CD4-positive, alpha-beta memory T cell (primary cell): ENCODE measurements at places on chromosomes 12 and 14.

DNA sequence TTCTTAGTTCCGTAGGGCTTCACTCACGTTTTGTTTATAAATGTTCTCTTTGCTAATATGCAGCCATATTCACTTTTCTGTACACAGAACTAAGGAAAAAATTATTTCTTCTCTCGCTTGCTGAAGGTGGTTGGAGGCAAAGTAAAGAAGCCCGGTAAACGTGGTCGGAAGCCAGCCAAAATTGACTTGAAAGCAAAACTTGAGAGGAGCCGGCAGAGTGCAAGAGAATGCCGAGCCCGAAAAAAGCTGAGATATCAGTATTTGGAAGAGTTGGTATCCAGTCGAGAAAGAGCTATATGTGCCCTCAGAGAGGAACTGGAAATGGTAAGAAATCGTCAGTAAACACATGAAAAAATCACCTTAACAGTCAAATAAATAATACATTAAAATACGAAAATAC is 24.0 kb downstream of the CREBL2 start:
- no peak for DNase-seq

GRCh38 chr12:3913278-3913677 is 40.1 kb upstream of the PARP11 start:
- DNase-seq, result no peak

- DNase-seq, result no peak
Measured at GRCh38 chr12:11745113-11745512, 95.6 kb downstream of the ETV6 start.

DNA sequence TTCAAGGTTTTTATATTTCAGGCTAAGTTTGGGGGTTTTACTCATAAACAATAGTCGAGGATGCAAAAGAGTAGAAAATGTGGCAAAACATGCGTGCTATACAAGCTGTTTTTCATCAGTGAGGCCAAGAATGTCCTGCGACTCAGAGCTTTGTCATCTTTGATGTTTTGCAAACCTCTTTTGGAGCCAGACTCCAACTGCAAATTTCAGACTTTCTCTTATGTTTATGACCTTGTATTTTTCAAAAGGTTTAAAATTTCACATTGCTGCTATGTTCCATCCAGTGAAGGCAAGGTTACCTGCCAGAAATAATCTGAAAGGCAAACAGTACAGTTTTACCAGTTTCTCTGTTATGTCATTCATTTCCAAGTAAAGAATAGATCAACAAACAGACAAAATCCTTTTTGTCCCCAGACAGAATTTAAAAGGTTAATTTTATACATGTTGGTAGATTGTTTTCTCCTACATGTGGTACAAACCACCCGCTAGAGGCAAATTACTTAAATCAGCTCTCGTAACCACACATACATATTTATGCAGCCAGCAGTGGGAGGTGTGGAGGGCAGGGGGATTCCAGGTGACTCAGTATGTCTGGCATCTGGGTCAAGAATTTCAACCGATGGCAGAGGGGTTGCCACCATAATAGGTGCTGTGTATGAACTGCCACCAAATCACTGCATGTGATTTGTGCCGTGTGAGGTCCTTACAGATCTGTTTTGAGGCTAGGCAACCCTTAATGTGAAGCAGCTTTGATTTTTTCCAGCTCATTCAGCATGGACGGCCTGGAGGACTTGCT is 119.8 kb upstream of the CPM start:
- DNase-seq, result peak; percentile 35

DNA sequence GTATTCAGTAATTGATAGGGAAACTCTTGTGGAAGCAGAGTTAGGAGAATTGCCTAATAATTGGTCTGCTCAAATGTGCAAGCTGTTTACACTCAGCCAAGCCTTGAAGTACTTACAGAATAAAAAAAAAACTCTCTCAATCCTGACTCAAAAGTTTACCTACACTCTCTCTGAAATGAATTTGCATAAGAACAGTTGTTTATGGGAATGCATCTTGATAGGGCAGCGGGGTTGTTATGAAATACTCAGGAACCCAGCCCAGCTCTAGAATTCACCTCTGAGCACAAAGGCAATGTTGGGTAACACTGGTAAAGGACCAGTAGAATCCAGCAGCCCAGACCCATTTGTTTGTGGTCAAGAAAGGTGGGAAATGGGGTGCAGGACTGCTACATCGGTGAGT is 267.0 kb downstream of the CPNE8 start:
- no peak for DNase-seq

DNA sequence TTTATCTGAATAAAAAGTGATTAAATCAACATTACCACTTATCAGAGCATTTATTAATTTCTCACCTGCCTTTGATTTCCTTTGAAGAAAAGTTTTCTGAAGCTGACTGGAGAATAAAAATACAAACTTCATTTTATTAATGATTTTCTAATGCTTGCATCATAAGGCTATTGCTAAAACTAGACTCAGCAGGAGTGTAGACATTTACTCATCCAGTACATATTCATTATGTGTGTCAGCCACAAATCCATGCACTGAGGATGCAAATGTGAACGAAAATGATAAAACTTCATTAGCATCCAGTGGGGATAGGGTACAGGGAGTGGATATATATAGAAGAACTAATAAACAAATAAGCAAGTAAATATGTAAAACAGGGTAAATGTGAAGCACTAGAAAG is 74.6 kb downstream of the SLCO1B3 start:
- no peak for DNase-seq

GRCh38 chr12:3606128-3606527 is 115.1 kb downstream of the PRMT8 start:
- DNase-seq, result no peak

DNA sequence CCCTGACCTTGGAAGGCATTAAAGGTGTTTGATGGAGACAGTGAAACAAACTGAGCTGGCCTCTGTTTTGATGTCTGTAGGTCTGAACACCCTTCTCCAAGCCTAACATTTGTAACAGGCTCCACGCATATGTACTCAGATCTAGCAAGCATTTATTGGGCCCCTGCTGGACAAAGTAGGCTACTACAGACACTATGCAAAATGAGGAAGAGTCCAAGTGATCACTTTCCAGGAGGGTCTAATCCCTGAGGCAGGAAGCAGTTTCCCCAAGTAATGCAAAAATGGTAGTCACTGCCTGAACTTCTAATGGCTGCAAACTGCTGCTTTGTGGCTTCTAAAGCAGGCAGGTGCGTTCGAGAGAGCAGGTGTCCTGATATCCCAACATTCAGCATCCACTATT is 405.8 kb downstream of the MED13L start:
- no peak for DNase-seq

DNA sequence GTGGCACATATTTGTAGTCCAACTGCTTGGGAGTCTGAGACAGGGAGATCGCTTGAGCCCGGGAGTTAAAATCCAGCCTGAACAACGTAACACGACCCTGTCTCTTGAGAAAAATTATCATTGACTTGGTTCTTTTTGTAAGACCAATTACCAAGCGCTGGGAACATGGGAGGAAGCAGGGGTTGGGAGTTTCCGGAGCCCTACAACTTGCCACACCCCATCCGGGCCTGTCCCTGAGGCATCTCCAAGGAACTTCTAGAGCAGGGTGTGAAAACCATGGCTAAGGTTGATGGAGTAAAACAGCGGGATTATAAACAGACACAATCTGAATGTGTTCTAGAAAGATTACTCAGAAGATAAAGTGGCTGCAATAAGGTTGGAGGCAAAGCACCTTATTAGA is 10.3 kb downstream of the PLXNC1 start:
- DNase-seq, result no peak

DNA sequence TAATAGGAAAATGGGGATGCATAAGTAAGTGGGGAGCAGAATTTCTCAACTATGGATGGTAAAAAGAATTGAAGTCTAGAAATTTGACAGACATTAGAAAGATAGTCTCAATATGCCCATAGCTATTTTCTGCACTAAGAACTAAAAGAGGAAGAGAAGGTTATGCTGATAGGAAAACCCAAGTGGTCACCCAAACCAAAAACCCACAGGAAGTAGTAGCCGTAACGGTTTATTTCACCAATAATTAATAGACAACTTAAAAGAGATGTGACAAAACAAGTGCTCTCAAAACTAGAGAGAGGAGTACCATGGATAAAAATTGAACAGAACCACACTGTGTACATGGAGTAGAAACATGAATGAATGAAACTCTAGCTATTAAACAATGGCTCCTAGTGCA is 295.4 kb downstream of the FSCB start:
- DNase-seq, result no peak

- DNase-seq, result no peak
Measured at GRCh38 chr12:26791301-26791791, 41.6 kb downstream of the ITPR2 start.

DNA sequence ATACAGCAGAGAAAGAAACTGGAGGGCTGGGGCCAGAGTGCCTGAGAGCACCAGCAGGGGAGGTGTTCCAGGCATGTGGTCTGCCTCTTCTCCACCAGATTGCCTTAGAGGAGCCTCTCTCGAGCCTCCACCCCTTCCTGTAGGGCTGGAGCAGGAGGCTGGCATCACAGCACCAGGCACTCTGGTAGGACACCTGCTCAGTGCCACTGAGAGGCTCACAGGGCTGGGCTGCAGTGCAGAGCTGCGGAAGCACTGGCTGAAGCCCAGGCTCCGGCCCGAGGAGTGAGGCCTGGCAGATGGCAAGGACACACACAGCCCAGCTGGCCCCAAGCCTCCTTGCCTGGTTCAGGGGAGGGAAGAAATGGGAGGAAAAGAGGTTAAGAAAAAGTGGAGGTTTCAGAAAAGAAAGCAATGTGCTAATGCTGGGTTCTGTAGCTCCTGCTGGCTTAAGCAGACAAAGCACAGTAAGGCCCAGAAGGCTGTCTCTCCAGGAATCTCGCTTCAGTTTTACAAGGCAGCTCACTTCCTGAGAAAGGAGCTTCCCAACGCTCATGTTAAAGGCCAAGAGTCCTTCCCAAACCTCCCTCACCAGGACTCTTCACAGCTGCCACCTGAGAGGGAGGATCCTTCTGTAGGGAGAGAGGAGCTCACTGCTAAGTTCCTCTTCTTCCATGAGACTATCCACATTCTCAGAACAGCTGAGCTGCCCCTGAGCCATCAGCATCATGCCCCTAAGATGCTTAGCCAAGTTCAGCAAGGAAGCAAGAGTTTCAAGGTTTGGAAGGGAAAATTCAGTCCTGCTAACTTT is 23.8 kb downstream of the SPTB start:
- DNase-seq, result no peak

GRCh38 chr14:50116966-50117365 is 594 bp upstream of the VCPKMT start:
- DNase-seq, result no peak

DNA sequence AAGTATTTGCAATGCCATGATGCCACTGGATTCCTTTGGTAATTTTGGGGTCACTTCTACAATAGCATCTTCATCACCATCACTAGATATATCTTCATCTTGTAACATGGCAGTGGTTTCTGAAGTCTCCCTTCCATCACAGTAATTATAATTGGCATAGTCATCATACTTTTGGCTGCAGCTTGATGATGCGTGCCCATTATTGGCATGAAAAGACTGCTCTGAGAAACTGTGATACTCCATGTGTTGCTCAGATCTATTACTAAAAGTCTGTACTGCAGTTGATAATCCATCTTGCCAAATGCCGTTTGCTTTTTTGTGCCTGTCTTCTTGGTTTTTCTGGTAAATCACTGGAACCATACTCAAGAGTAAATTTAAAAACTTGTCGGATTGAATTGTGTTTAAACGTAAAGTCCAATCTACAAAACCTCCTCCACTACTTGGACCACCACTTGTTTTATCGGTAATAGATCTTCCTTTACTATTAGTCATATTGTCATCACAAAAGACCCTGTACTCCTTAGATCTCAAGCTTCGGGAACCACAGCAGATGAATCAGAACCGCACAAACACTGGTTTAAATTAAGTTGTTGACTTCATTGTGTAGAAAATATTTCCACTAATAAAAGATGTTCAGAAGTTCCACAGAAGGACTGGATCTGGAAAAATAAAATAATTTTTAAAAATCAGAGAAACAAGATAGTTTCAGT is 29.9 kb downstream of the SLC41A2 start:
- no peak for DNase-seq

DNA sequence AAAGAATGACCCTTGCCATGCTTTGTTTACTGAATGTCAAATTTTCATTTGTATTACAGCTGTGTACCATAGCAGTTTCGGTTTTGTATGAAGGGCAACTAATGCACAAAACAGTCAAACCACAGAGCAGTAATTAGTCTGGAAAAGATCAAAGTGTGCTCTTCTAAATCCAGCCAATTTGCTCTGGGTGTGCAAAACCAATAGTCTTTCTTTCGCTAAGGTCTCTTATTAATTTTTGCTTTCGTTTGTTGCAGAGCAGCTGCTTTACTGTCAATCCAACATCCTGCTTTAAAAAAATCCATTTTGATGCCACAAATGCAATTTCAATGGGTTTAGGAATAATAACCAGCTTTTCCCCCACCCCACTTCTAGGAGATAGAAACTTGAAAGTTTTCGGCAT is 114.2 kb downstream of the BRMS1L start:
- peak; percentile 5 for DNase-seq

- DNase-seq, result no peak
Measured at GRCh38 chr12:59005193-59005955, 85.1 kb upstream of the LRIG3 start.

DNA sequence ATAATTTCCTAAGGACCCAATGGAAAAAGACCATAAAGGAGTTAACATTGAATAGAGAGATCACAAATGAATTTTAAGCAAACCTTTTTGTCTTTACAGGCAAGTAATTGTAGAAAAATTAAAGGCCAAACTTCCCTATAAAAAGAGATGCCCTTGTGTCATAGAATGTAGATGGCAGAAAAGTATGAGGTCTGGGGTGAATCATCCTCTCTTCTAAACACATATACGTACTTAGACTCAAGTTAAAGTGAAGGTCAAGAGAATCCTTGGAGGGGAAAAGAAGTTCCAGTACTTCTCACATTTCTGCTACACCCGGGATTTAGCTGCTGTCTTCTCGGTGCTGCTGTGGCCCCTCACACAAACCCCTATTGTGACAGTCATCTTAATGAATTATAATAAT is 116.2 kb upstream of the ARID2 start:
- no peak for DNase-seq

GRCh38 chr14:24784981-24785380 is 151.0 kb upstream of the GZMB start:
- DNase-seq, result no peak

DNA sequence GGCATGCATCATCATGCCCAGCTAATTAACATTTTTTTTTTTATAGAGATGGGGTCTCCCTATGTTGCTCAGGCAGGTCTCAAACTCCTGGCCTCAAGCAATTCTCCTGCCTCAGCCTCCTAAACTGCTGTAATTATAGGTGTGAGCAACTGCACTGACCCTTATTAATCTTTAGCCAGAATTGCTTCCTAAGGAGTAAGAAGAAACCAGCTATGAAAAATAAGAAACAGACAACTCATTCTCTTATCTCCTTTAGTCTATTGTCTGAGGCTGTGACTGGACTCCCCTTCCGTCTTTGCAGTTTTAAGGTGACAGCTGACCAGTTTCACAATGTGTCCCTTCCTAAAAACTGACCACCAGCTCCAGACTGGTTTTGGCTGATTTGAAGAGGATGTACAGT is 52.4 kb downstream of the EMP1 start:
- no peak for DNase-seq

DNA sequence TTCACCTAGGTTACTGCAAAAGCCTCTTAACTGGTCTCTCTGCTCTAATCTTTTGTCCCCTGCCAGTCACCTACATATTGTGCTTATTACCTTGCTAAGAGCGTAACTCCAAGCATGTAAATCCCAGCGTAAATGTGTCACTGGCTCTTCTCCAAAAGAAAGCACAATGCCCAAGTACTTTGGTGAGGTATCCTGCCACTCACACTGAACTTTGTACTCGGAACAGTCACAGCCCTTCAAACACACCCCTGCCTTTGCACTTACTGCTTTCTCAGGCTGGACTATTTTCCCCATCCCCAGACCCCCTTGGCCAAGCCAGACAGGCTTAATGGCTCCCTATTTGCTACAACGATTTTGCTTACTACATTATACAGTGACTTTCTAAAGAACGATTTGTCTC is 31.7 kb downstream of the GALNT4 start:
- DNase-seq, result no peak

- no peak for DNase-seq
Measured at GRCh38 chr12:113465808-113466453, 5.7 kb downstream of the LHX5 start.
